Lower leg skin (tissue), 4 donors: ENCODE measurements at places on chromosomes 3 and 15. TPM values are rescaled to one million over a fixed set of nuclear protein-coding genes. Genes with fewer than 3 reads are reported as not detected.

DNA sequence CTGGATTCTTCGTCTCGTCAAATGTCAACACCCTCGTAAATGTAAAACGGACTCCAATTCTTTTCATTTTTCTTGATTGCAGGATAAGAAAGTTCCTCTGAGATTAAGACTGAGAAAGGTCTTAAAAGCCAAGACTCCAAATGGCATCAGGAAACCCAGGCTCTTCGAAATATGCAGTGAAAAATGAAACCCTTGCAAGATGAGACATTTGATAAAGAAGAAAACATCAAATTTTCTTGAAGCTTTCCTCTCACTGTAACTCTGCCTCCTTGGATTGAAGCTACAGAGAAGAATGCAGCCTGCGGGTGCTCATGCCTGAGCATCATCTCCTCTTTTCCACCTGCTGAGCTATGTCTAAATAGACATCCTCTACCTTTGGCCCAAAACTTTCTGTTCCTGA is 342.4 kb upstream of the THBS1 start:
- no peak for DNase-seq

DNA sequence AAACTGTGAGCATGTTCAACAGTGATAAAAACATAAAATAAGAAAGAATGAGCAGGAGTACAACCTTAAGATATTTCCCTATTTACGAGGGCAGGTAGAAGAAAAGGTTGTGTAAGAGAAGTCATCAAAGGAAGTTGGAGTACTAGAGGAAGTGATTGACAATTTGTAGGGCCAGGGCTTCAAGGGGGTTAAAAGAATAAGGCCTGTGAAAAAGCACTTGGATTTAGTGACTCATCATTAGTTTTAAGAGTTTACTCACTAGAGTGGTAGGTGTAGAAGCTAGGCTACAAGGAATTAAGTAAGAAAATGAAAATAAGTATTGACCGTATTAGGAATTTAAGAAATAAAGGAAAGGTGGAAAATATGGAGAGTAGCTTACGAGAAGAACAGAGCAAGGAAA is 23.6 kb downstream of the KCNMB3 start:
- no peak for DNase-seq

The DPPA2 gene
- not detected for total RNA-seq

DNA sequence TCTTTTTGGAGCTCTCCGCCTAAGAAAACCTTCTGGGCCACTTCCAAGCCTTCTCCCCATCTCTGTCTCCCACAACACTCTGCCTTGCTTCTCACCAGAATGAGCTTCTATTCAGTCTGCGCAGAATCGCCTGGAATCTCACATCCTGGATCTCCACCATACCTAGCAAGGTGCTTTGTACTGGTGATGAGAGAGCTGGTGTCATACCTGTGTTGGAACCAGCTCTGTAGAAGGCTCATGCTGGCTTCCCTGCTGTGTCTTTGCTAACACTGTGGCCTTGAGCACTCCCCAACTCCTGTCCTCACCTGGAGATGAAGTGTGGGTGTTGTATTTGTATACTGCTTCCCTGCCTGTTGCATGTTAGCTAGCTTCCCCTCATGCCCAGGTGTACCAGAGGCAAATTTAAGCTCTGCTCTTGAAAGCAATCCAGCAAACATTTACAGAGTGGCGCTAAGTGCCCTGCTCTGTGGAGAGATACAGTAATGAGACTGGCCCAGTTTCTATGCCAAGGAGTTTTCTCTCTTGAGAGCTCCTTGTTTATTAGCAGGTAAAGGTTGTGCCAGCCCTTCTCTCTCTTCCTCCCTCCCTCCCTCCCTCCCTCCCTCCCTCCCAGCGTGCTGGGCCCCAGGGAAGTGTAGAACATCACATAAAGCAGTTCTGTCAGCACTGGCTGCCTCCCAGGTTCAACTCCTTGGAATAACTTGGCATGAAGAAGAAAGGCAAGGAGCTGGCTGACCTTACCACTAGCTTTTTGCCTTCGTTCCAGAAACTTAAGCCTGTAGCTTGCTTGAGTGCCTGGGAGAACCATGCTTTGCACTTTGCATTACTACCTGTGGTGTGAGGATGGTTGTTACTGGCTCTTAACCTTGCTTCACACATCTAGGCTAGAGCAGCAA is 54.9 kb downstream of the TRIM71 start:
- DNase-seq, result no peak

The GUCA1C gene
- not detected for total RNA-seq

DNA sequence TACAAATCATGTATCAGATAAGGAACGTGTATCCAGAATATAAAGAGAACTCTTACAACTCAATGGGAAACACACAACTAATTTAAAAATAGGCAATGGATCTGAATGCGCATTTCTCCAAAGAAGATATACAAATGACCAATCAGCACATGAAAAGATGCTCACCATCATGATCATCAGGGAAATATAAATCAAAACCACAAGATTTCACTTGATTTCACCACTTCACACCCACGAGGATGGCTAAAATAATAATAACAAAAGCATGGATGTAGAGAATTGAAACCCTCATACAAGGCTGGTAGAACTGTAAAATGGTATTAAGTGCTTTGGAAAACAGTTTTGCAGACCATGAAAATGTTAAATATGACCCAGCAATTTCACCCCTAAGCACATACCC is 26.7 kb upstream of the SLC12A8 start:
- DNase-seq, result no peak

DNA sequence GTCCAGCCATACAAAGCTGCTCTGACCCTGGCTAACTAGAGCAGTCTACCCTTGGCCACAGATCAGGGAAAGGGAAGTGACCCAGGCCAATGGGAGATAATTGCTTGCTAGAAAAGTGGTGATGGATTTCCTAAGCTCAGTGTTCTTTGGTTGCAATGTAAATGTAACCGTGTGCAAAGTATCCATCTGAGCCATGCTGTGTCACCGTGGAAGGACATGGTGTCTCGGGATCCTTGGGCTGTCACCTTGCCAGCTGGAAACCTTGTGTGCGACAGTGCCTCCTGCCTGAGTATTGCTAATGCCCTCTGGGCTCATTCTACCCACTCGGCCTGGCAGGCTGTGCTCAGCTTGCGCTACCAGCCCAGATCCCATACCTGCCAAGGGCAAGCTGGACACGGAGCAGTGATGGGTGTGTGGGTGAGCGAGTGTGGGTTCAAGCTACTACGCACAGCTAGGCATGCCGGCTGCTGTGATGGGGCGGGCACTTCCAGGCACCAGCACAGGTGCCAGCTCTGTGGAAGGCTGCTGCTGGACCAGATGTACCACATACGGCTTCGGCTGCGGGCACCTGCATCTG is 10.7 kb upstream of the SIAH2 start:
- no peak for DNase-seq

DNA sequence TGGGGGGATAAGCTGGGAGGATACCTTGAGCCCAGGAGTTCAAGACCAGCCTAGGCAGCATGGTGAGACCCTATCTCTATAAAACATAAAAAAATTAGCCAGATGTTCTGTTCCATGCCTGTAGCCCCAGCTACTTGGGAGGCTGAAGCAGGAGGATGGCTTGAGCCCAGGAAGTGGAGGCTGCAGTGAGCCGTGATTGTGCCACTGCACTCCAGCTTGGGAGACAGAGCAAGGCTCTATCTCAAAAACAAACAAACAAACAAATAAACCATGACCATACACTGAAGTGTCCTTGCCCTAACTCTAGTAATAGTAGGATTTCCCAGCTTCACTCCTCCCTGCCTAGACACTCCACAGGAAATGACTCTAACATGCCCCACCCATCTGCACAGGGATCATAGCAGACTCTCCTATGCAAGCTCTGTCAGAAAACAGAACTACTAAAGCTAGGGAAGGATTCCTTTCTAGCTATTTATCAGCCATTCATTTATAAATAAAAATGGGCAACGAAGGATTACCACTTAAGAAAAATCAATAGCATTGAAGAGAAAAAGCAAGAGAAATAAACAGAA is 4.6 kb downstream of the ERICH6 start:
- DNase-seq, result no peak

- no peak for DNase-seq
Observed at GRCh38 chr15:73683257-73683776, 866 bp upstream of the CD276 start.

DNA sequence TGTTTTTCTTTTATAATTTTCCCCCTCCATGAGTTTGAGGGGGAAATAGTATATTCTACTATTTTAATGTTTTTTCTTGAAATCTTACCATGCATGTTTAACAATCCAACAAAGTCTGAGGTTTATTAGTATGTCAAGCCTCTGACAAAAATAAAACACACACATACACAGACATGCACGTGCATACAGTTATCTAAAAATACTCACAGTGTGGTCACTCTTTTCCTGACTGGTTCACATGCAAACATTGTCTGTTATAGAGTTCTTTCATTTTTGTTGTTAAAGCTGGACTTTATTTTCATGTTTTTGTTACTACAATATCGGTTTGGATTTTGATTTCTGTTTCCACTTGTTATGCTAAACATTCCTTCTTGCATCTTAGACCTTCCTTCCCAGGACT is 236.6 kb downstream of the MFSD1 start:
- no peak for DNase-seq
